ENCODE measurements at places on chromosomes 11 and 22. TPM values are rescaled to one million over a fixed set of nuclear protein-coding genes. Genes with fewer than 3 reads are reported as not detected.

APOA4 gene
- not detected for total RNA-seq

- DNase-seq = no peak
These were observed 1075.5 kb downstream of the OPCML start for GRCh38 chr11:132456751-132457328.

GRCh38 chr11:132307309-132308020, 937.0 kb downstream of the NTM start:
- DNase-seq = no peak

CCDC157 gene
- total RNA-seq = 1.7 TPM

DNA sequence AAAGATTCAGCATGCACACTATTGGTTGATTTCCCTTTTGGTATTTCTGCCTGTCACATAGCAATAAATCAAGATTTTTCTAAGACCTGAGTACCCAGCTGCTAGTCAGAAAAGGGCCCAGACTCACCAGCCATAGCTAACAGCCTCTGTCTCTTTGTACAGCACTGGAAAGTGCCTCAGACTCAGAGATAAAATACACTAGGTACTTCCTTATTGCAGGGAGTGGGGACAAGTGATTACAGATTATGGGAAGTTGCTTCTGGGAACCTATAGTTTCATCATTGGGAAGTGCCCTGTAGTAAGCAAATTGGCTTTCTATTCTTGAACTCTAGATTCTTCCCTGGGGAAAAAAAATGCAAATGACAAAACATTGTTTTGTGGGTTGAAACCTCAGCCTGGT, at the start of gene CASP5:
TSS of gene CASP5 (minus strand) at position 166 of the 400 bp plus-strand sequence. CDS start at position 134, 32 bp downstream.
- DNase-seq = no peak

GRCh38 chr11:11979488-11980117, 28.8 kb downstream of the DKK3 start:
- peak; percentile 33 for DNase-seq

DNA sequence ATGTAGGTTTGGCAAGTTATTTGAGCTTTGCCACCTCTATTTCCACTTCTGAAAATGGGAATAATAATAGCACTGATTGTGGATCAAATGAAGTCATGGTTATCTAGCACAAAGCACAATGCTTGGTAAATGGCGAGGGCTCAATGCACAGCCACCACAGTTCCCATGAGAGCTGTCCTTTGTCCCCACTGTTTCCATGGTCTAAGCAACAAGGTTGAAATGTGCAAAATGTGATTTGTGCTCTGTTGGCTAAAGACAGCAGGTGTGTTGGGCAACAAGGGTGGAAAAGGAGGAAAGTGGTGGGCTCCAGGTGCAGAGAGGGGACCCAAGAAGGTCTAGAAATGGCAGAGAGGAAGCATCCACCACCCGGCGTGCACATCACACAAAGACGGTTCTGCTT, 200.5 kb downstream of the TRIM29 start:
- DNase-seq = no peak

PDGFD gene
- total RNA-seq = 0.61 TPM

MS4A7 gene
- not detected for total RNA-seq

GRCh38 chr11:3123305-3123704, 41.8 kb downstream of the OSBPL5 start:
- peak; percentile 87 for DNase-seq

KCNA4 gene
- total RNA-seq = not detected

PVALB gene
- total RNA-seq = not detected

CLMP gene
- total RNA-seq = 86.1 TPM

- DNase-seq = no peak
These were observed 63.4 kb downstream of the MYO7A start for GRCh38 chr11:77191429-77191822.

DNA sequence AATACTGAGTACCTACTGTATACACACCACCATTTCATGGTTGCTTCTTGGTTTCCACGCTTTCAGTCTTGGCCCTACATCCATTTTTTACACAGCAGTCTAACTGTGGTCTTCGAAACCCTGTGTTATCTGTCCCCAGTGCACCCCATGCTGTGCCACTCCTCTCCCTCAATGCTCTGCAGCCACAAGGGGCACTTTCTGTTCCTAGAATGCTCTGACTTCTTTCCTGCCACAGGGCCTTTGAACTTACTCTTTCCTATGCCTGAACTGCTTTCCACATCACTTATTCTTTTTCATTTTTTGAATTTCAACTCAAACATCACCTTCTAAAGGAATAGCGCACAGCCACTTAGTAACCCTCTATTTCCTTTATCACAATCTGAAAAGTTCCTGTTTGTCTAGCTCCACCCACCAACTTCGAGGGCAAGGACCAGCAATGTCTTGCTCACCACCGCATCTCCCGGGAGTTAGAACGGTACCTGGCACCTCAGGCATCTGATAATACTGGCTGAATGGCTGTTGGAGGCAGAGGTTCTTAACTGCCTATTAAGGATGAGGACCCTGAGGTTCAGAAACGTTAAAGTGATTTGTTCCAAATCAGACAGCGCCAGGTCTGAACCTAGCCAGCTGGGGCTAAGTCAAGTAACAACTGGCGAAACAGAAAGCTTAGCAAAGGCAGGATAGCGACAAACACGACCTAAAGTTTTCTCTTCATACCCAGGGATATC, 568 bp downstream of the ALG8 start:
- DNase-seq = peak; percentile 22

HORMAD2 gene
- not detected for total RNA-seq

DNA sequence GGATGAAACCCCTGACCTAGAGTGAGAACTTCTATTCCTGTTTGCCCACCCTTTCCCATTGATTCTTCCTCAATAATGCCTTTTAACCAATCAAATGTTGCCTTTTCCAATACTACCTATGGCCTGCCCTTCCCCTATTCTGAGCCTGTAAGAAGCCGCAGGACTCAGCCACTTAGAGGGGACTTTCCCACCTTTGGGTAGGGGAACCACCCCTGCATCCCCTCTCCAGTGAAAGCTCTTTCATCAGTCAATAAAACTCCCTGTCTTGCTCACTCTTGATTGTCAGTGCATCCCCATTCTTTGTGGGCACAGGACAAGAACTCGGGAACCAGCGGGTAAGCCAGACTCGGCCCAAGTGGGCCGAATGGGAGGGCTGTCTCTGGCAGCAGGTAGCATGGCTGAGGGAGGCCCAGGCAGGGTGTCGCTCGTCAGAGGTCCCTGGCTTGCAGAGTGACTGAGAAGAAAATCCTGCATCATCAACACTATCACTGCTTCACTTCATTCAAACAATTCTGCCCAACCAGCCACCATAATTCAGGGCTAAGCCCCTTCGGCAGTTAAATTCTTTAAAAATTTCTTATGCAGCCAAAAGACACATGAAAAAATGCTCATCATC, 30.4 kb downstream of the LDHAL6A start:
- DNase-seq = no peak

- no peak for DNase-seq
These were observed 210.6 kb downstream of the CSNK2A3 start for GRCh38 chr11:11142430-11142829.

RELT gene
- total RNA-seq = 5.8 TPM

CDK2AP2 gene
- total RNA-seq = 93.7 TPM

- DNase-seq = peak; percentile 98
These were observed 7.7 kb downstream of the SLC25A18 start for GRCh38 chr22:17570851-17571631.

POU2AF2 gene
- total RNA-seq = not detected

- DNase-seq = peak; percentile 53
These were observed 16.1 kb downstream of the NCAPD3 start for GRCh38 chr11:134207538-134208239.

GRCh38 chr11:43498561-43498960, 139.8 kb downstream of the TTC17 start:
- DNase-seq = no peak

DNA sequence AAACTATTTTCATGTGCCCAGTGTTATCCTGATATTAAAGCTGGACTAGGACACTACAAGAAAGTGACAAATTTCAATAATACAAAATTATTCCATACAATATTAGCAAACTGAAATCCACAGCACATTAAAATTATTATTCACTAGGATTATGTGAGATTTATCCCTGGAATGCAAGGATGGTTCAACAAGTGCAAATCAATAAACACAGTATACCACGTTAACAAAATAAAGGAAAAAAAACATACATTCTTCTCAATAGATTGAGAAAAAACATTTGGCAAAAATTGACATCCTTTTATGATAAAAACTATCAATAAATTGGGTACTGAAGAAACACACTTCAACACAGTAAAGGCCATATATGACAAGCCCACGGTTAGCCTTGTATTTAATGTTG, 1758.2 kb upstream of the RAG2 start:
- DNase-seq = no peak

Data from MCF 10A (cell line).